Naive thymus-derived CD8-positive, alpha-beta T cell (primary cell): ENCODE measurements at places on chromosomes 2 and 18.

GRCh38 chr2:27441958-27442919 is at the start of gene KRTCAP3:
TSS of gene KRTCAP3 (plus strand) at chr2:27442381. CDS start at chr2:27442413, 32 bp downstream.
- no peak for DNase-seq

- no peak for DNase-seq
Measured at GRCh38 chr2:774436-774835, 97.2 kb upstream of the TMEM18 start.

GRCh38 chr2:145088756-145089155 is 568.8 kb upstream of the ZEB2 start:
- DNase-seq = no peak

GRCh38 chr2:71604726-71605120 is 151.4 kb downstream of the DYSF start:
- DNase-seq = no peak

DNA sequence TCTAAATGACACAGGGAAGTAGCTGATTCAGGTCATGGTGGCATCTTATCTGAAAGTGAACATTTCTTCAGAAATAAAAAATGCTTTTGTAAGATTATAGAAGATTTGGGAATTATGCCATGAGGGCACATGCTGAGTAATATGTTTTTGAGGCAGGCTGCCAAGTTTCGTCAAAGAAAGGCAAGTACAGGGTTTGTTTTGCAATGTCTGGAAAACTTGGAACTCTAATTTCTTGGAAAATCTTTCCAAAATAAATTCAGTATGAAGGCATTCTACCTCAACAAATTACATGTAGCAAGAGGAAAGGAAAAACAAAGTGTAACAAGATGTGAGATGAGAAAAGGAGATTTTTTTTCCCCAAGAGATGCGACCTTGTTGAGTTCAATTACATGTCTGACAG is 167.7 kb downstream of the PLCL1 start:
- DNase-seq = no peak

DNA sequence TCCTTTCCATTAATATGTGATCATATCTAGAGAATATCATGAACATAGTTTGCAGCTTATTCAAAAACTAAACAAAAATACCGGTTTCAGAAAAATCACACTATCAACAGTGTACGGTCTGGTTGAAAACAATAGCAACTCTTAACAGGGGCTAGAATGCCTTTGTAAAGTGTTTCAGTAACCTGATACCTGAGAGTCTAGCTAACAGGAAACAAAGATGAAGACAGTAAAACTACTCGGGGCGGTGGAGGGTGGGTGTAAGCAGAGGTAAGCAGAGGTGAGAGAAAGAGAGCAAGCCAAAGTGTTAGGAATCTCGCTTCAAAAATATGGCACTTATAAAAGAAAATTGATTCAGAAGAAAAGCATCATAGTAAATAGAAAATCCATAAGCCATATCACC is 109.0 kb upstream of the RGPD4 start:
- no peak for DNase-seq

DNA sequence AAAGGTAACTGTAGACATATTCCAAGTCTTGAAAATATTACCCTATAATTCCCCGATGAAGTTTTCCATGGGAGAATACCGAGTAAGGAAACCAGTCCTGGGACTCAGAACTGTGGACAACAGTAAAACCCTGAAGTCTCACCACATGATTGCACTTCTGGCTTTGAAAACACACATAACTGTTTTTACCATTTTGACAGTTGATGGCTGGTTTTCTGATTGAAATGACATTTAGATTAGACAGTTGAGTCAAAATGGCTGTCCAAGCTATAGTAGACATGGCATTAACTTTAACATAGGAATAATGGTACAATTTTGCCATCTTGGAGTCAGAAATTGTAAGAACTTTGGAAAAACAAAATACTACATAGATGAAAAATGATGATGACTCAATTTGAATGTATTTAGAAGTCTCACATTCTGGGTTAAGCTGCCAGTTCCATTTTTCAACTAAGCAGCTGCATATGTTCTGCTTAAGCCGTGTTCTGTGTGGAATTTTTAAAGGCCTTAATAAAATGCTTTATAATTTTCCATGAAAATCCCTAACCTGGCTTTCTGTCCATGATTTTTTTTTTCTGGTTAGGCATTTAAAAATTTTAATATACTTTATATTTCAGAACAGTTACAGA is 38.3 kb upstream of the WIPF1 start:
- DNase-seq = no peak

DNA sequence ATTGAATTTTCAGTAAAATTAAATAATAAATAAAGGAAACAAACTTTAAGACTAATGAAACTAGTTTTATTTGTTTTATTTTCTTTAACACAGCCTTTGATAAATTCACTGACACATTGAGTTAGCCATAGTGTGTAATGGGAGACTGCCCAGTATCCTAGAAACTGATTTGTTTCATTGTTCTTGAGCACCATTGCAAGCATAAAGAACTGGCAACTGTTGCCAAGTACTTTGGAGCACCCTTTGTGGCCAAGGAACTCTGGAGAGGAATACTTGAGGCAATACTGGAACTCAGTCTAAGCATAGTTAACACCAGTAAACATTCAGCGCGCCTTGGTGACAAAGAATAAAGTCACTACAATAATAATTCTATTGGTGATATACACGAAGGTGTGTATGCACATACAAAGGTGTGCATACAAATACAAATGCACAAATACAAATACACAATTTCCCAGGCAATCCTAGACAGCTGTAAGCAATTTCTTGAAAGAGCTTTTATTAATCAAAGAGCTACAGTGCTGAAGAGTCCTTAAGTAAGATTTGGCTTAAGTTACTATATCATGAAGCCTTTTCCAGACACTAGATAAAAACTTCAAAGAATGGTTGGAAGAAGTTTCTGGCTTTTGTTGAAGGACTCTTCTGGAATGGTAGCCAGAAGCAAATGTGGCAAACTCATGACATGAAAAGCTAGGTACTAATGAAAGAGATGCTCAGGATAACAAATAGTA is 1371.2 kb downstream of the LRP1B start:
- DNase-seq = no peak

- no peak for DNase-seq
Measured at GRCh38 chr2:85827879-85828569, 60.8 kb downstream of the ST3GAL5 start.

GRCh38 chr2:6929196-6929819 is 12.1 kb downstream of the RNF144A start:
- no peak for DNase-seq

GRCh38 chr2:106159866-106160785 is 34.0 kb downstream of the UXS1 start:
- DNase-seq = peak; percentile 23

DNA sequence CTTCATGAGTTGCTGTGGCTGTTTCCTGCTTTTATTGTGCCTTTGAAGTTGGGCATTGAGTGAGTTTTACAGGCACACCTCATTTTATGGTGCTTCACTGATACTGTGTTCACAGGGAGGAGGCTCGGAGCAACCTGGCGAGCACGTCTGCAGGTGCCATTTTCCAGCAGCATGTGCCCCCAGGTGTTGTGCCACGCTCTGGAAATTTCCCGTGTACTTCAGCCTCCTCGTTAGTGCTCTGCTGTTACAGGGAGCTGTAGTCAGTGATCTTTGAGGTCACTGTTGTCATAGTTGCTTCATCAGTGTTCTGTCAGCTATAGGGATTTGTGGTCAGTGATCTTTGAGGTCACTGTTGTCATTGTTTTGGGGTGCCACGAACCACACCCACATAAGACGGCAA is 20.1 kb downstream of the CTDP1 start:
- DNase-seq = no peak

- DNase-seq = no peak
Measured at GRCh38 chr2:8312861-8313830, 368.7 kb upstream of the ID2 start.

DNA sequence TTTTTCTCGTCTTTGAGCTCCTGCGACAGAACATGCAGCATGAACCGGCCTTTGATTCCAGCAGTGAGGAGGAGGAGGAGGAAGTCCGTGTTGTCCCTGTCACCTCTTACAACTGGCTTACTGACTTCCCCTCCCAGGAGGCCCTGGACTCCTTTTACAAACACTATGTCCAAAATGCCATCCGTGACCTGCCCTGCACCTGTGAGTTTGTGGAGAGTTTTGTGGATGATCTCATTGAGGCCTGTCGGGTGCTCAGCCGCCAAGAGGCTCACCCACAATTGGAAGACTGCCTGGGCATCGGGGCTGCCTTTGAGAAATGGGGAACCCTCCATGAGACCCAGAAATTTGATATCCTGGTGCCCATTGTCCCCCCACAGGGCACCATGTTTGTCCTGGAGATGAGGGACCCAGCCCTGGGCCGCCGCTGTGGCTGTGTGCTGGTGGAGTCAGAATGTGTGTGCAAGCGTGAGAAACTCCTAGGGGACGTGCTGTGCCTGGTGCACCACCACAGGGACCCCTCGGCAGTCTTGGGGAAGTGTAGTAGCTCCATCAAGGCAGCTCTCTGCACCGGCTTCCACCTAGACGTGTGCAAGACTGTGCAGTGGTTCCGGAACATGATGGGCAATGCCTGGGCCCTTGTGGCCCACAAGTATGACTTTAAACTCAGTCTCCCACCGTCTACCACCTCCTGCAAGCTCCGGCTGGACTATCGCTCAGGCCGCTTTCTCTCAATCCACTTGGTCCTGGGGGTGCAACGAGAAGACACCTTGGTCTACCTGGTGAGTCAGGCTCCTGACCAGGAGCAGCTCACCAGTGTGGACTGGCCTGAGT is 2.1 kb downstream of the ITPRIPL1 start:
- no peak for DNase-seq

GRCh38 chr18:37270038-37270665 is 295.4 kb downstream of the CELF4 start:
- no peak for DNase-seq

DNA sequence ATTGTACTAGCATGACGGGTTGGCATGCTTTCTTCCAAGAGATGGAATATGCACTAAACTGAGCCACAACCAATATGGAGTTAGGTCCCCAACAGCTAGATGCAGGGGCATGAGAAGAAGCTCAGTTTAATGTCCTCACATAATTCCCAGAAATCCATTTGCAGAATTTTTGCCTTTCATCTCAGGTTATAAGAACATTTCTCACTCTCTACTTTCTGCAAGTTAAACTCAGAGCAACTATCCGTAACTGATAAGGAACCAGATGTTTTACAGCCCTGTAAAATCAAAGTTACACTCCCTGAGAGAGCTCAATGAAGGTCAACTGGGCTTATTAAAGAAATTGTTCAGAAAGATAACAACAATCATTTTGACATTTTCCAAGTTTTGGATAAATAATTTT is 30.7 kb downstream of the COPS8 start:
- DNase-seq = no peak

GRCh38 chr2:44075541-44075940 is 79.8 kb upstream of the LRPPRC start:
- DNase-seq = no peak

DNA sequence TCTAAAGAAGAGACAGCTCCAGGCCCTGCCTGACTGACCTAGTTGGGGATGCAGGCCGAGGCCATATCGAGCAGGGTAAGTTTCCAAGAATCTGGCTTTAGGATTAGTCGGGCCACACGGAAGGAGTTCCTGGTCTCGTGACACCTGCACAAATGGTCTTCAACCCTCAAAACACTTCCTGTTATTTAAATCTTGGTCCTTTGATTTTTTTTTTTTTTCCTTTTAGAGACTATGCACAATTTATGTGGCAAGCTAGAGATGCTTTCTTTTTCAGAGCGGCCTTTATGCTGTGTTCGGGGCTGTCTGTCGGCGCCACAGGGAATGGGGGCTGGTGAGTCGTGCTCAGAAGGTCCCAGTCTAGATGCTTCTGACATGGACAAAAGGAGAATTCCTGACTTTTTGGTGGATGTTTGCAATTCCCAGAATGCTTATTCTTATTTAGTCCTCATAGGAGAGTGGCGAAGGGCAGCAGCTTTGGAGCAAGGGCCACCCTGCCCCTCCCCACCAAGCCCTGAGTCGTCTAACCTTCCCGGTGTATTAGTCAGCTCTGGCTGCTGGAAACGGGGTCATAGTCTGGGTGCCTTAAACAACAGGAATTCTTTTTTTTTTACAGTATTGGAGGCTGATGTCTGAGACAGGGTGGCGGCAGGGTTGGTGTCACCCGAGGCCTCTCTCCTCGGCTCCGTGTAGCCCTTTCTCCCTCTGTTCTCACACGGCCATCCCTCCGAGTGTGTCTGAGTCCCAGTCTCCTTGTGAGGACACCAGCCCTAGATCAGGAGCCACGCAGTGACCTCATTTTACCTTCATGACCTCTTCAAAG is 27.4 kb downstream of the HPCAL1 start:
- DNase-seq = peak; percentile 49

DNA sequence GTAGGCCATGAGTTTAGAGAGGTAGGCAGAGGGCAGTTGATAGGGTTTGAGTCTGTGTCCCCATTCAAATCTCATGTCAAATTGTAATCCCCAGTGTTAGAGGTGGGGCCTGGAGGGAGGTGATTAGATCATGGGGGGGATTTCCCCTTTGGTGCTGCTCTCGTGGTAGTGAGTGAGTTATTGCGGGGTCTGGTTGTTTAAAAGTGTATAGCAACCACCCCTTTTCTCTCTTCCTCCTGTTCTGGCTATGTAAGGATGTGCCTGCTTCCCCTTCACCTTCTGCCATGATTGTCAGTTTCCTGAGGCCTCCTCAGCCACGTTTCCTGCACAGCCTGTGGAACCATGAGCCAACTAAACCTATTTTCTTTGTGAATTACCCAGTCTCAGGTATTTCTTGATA is 25.5 kb downstream of the MARCHF4 start:
- DNase-seq = no peak

- DNase-seq = no peak
Measured at GRCh38 chr2:100124761-100125160, 17.6 kb downstream of the AFF3 start.

GRCh38 chr2:145851730-145852129 is 1331.8 kb upstream of the ZEB2 start:
- DNase-seq = no peak

GRCh38 chr2:41774011-41774605 is 273.7 kb upstream of the PKDCC start:
- DNase-seq = no peak

- DNase-seq = peak; percentile 43
Measured at GRCh38 chr2:10022966-10023662, 20.2 kb upstream of the KLF11 start.

DNA sequence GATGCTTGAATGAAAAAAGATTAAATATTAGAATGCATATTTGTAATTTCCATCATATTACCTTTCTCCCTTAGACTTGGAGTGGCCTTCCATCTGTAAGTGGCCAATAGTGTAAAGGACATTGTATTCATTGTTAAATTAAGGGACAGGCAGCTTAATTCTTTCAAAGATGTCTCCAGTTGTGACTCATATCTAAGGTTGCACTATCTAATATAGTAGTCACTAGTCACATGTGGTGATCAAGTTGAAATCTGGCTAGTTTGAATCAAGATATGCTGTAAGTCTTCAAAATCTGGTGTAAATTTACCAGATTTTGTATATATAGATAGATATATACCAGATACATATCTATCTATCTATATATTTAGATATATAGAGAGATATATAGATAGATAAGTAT is 52.4 kb upstream of the AGPS start:
- DNase-seq = no peak
